ENCODE measurements at places on chromosomes 3 and 15.

- DNase-seq, result no peak
Observed at GRCh38 chr3:30747771-30748281, 141.4 kb downstream of the TGFBR2 start.

GRCh38 chr3:46711760-46712159 is 5.9 kb downstream of the PRSS50 start:
- no peak for DNase-seq

- no peak for DNase-seq
Observed at GRCh38 chr3:129656659-129657247, 50.3 kb upstream of the PLXND1 start.

- no peak for DNase-seq
Observed at GRCh38 chr15:73851689-73852088, 21.7 kb upstream of the TBC1D21 start.

DNA sequence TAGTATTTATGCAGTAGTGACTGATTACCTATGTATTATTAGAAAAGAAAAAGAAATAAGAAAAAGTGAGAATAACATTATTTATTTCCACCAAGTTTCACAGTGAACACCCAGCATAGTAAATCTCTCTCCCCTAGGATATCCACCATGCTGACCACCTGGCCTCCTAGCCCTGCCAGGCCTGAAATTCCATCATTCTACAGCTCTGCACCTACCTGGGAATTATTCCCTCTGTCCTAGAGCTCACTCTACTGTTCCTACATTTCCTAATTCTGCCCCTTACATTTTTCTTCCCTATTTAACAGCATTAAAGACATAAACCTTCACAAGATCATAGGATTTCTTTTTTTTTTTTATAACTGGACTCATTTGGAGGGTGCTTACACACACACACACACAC is 525.3 kb upstream of the PPP2R3A start:
- DNase-seq, result no peak

GRCh38 chr3:184911570-184911969 is 99.6 kb downstream of the VPS8 start:
- no peak for DNase-seq

DNA sequence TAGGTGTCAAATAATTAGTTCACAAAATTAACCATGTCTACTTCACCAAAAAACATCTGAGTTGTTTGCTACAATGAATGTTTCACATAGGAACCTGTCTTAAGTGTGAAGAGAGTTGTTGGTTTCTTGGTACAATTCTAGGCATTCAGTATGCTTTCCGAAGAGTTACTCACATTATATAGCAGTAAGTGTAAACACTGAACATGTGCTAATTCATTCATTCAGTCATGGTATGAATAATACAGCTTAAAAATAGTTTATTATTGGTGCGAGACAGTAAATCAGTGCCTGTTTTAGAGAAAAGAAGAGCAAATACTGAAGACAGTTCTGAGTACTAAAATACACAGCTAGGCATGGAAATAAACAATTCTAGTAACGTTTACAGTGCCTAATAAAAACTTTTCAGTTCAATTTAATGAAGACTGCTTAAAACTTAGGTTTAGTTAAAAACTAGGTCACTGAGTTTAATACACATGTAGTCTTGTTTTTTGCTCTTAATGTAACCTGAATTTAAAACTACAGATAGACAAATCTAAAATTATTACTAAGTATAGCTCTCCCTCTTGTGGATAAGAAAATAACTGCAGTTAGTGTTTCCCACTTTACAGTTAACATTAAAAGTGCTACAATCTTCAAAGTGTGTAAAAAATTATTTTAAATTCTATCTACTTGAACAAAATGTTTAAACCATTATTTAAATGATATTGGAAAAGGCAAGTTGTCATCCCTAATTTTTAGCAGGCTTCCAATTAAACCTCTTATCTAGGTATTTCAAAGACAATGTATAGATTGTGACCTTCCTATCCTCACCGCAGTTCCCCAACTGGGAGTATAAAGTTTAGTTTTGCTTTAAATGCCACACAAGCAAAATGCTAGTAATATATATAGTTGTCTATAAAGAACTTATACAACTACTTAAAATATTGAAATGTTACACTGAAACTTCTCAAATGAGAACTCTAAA is 20.1 kb upstream of the ZCWPW2 start:
- DNase-seq, result no peak

DNA sequence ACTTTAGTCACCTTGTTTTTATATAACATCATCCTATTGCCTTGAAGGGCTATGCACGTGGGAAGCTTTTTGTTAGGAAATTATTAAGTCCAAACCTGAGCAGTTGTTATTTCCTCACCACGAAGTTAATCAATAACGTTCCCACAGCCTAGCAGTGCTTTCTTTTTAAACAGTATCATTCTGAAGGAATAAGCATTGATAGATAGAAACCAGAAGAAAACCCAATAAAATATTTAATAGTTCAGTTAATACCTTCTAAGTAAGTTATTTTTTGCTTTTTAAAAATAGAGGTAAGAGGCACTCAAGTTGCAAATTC is 149.3 kb downstream of the KCNMB2 start:
- no peak for DNase-seq

- no peak for DNase-seq
Observed at GRCh38 chr3:101184111-101184510, 136.3 kb downstream of the IMPG2 start.

DNA sequence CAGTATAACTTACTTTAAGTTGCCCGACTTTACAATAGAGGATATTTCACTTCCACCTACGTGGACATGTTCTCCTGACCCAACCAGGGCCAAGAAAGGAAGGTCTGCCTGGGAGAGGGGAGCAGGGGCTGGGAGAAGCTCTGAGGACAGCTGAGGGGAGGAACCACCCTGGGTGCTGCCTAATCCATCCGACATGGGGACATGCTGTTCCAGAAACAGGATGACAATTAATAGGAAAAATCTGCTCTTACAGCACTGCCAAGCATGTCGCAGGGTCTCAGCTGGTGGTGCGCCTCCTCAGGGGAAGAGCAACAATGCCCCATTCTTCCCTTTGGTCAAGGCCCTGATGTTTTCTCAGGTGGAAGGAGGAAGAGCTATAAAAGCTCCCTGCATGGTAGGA is 132.3 kb downstream of the NTRK3 start:
- DNase-seq, result no peak

GRCh38 chr15:74032606-74033561 is 38.4 kb downstream of the PML start:
- DNase-seq, result no peak

- no peak for DNase-seq
Observed at GRCh38 chr3:181703601-181704420, 7.9 kb upstream of the SOX2 start.

DNA sequence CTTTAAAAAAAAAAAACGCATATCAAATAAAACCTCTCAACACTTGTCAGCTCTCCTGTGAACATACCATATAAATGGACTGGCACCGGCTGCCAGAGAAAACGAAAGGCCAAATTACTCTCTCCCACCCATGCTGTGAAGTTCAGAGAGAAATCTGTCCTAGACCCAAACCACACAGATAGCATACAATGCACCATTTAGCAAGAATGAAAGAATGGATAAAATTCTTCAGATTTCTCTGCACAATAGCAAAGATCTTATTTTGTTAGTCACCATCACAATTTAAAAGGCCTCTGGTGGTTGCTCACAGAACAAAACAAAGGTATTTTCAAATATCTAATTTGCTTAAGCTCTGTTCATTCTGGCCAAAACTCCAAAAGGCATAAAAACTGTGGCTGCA is 93.9 kb upstream of the BHLHE40 start:
- no peak for DNase-seq

DNA sequence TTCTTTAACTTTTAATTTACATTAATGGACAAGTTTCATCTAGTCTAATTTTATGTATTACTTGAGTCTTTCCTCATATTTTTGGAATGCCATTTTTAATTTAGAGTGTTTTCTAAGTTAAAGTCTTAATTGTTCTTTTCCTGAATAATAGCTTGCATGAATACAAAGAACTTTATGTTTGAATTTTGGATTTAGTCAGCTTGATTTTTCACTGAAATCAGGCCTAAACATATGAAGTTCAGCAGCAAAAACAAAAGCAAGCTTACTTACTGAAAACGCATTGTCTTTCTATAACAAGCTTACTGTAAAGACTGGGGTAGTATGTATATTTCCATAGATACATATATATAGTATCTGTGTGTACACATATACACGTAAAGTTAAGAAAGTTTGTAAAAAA is 126.0 kb downstream of the ZBTB20 start:
- DNase-seq, result no peak

DNA sequence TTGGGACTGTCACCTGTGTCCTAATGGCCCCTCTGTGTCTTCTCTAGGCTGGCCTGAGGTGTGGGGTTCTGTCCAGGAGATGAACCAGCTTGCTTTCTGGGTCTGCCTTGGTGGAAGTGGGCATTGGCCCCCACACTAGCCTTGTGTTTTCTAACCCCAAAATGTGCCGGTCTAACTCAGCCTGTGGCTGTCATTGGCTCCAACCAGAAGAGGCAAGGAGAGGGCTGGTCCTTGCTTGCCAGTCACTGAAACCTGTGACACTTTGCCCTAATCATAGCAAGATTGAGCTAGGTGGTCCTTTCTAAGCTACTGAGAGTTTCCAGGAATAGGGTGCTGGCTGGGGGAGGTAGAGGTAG is 2.2 kb downstream of the C15orf39 start:
- DNase-seq, result no peak

DNA sequence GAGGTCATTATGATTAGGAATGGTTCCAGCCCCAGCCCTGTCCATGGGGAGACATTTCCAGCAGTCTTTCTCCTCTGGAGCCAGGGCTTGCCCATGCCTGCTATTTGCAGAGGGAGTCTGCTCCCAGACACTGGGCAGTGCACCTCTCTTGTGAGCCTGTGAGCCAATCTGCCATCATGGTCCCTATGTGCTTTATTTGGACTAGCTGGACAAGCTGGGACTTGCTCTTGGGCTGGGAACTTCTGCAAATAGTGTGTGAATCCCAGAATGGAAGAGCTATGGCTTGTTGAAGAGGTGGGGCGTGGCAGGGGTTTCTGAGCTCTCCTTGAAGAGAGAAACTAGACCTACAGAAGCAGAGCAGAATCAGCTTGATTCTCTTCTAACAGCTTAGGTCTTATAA is 53.7 kb upstream of the KY start:
- no peak for DNase-seq

DNA sequence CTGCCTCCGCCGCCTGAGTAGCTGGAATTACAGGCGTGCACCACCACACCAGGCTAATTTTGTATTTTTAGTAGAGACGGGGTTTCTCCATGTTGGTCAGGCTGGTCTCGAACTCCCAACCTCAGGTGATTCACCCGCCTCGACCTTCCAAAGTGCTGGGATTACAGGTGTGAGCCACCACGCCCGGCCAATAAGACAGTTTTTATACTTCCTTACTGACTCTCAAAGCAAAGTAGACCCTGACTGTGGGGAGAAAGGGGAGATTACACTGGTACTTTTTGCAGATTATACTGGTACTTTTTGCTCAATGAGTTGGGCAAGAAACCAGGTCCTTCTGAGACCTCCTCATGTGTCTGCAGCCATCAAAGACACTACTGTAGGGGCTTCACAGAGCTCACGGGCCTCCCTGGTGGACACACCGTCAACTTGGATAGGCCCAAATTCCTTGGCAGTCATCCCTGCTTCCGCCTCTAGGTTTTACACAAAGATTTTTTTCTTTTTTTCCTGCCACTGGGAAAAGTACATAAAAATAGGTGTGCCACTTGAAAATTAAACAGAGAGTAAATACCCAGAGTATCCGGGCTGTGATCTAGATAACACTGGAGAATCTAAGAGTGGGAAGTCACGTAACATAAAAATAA is 143.3 kb upstream of the WNT5A start:
- no peak for DNase-seq

DNA sequence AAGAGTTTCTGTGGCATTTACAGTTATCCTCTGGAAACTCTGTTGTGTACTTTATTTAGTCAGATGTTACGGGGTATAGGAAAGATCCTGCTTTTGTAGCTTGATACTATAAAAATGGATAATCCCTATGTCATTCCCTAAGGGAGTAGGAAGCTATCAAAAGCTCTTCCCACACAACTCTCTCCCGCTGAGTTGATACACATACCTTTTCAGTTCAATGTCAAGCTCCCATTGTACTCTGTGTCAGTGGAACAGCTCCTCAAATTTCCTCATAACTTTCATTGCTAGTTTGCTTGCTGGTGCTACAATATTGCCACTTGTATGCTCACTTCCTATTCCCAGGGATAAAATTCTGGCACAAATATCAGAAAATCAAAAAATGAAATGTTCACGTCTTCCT is 893.3 kb upstream of the GBE1 start:
- DNase-seq, result no peak

- no peak for DNase-seq
Observed at GRCh38 chr3:148092624-148093347, 604.9 kb upstream of the AGTR1 start.

- no peak for DNase-seq
Observed at GRCh38 chr3:5560199-5560598, 372.7 kb downstream of the EDEM1 start.

- no peak for DNase-seq
Observed at GRCh38 chr3:168275662-168276061, 179.9 kb upstream of the GOLIM4 start.

DNA sequence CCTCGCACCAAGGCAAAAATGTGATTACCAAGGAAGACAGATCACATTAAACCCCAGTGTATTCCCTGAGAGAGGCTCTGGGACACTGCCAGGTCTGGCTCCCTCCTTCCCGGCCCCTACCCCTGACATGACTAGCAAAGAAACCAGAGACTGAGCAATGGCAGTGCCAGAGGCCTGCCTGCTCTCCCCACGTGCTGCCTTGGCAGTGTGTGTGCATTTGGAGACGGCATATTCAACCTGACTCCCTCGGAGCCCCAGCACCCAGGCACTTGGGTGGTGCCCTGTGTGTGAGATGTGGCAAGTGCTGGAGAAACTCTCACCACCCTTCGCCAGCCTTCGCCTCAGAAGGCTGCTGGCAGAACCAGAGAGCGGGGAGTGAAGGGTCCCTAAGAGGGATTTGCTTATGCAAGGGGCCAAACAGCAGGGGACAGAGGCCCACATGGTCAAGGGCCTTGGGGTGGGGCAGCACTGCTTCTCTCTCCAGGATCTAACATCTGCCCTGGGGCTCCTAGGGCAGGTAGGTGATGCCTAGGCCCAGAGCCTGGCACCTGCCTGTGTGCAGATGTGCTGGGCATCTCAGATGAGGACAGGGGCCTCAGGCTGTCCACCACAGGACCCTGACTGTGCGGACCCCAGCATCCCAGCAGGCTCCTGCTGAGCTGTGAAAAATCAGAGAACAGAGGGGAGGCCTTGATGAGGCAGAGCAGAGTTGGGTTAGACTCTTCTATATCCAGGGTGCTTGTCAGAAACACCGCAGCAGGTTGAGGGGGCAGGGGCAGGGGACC is 23.6 kb upstream of the PLXNA1 start:
- DNase-seq, result no peak

- DNase-seq, result no peak
Observed at GRCh38 chr3:67142432-67142831, 144.3 kb downstream of the KBTBD8 start.

DNA sequence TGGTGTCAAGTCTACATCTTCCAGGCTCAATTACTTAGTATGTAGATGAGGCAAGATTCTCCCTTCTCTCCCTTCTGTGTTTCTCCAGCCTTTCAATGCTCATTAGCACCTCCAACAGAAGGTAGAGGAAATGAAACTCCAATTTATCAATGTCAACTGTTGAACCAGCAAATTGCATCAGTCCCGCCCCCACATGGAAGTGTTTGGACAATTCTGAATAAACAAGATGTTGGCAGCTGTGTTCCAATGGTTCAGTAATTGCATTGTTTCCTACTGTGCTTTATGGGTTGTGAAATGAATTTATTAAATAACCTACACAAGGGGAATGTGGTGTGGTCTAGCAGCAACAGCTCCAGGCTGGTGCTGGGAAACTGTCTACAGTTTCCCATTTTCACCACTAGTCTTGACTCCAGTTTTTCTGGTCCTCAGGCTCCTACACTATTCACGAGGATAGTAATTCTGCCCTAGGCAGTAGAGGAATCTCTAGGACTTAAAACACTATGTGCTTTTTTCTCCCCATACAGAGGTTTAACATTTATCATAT is 91.9 kb downstream of the MB21D2 start:
- no peak for DNase-seq

Measured in activated CD8-positive, alpha-beta memory T cell treated with anti-CD3 and anti-CD28 coated beads for 4 hours (primary cell).